ENCODE measurements at places on chromosomes 16 and 17.
A peak's percentile ranks its signal among the peaks of the same experiment; 100 is the strongest.

GRCh38 chr16:9115277-9115676 is 23.8 kb downstream of the HAPSTR1 start:
- no peak for DNase-seq

DNA sequence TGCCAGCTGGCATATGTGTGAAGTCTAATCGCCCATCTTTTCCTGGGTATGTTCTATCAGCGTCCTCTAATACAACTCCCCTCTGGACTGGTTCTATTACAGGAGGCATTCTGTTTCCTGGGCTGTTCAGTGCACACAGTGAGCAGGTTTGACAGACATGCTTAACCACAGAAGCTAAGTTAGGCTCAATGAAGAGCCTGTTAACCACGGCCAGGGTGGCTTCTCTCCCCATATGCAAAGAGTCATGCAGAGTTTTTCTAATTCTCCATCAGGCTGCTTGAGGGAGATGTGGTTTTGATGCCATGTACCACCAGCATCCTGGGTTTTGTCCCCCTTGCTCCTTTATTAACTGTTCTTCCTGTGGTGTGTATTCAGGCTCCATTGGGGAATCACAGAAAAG is 57.2 kb upstream of the ALOX12 start:
- no peak for DNase-seq

DNA sequence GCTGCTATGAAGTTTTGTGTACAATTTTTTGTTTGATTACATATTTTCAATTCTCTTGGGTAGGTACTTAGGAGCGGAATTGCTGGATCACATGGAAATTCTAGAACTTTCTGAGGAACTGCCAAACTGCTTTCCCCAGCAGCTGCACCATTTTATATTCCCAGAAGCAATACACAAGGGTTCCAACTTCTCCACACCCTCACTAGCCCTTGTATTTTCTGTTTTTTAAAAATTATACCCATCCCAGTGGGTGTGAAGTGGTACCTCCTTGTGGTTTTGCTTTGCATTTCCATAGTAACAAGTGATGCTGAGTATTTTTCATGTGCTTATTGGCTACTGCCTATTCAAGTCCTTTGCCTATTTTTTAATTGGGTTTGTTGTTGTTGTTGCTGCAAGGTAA is 20.9 kb downstream of the NACA2 start:
- DNase-seq: no peak

GRCh38 chr16:50245417-50246298 is 20.7 kb upstream of the ADCY7 start:
- DNase-seq: peak; percentile 41

- no peak for DNase-seq
These were observed 29.4 kb downstream of the CACNA1H start for GRCh38 chr16:1182316-1182671.

- DNase-seq: no peak
These were observed 6.2 kb downstream of the ACSM5 start for GRCh38 chr16:20415541-20415940.

DNA sequence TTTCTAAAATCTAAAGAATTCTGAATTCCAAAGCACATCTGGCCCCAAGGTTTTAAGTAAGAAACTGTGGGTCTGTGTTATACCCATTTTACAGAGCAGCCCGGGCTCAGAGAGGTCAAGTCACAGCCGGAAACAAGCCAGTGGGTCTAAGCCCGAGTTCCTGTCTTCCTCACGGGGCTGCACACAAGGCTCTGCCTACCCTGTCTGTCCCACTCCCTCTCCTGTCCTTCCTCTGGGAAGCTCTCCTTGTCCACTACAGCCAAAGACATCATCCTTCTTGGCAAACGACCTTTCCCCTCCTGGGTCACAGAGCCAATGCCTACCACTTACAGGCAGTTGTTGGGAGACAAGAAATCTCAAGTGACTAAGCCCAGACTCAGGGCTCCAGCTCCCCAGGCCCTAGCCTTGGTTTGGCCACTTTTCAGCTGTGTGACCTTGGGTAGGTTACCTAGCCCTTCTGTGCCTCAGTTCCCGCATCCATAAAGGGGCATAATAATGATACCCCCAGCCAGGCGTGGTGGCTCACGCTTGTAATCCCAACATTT is 55.6 kb upstream of the MAP3K14 start:
- DNase-seq: no peak

DNA sequence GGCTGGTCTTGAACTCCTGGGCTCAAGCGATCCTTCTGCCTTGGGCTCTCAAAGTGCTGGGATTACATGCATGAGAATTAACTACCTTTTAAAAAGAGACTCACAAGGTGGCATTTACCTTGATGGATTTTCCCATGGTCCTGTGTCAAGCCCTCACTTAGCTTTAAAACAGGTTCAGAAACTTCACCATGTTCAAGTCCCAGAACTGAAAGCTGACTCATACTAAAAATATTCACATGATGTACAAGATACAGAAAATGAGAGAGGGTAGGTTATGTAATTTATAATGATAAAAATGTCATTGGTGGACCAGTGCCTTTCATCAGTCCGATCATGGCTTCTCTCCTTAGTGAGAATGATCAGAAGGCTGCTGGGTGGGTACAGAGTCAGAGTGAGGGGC is 4.3 kb upstream of the AKAP1 start:
- no peak for DNase-seq

- DNase-seq: no peak
These were observed 257.3 kb downstream of the CA10 start for GRCh38 chr17:51901242-51901641.

GRCh38 chr16:57123974-57124674 is 31.7 kb downstream of the CPNE2 start:
- no peak for DNase-seq

GRCh38 chr17:30333503-30334360 is at the start of gene TMIGD1:
TMIGD1 (minus strand) TSS chr17:30334057; CDS start chr17:30332133, 1,924 bp downstream.
- DNase-seq: no peak

- DNase-seq: no peak
These were observed 2.9 kb upstream of the ZSCAN10 start for GRCh38 chr16:3101841-3102470.

- DNase-seq: no peak
These were observed 53.6 kb downstream of the KANSL1 start for GRCh38 chr17:46139432-46140210.

- no peak for DNase-seq
These were observed 35.2 kb downstream of the CIBAR2 start for GRCh38 chr16:85077039-85077438.

GRCh38 chr16:2854700-2855309 is 3.2 kb downstream of the PRSS22 start:
- DNase-seq: no peak

DNA sequence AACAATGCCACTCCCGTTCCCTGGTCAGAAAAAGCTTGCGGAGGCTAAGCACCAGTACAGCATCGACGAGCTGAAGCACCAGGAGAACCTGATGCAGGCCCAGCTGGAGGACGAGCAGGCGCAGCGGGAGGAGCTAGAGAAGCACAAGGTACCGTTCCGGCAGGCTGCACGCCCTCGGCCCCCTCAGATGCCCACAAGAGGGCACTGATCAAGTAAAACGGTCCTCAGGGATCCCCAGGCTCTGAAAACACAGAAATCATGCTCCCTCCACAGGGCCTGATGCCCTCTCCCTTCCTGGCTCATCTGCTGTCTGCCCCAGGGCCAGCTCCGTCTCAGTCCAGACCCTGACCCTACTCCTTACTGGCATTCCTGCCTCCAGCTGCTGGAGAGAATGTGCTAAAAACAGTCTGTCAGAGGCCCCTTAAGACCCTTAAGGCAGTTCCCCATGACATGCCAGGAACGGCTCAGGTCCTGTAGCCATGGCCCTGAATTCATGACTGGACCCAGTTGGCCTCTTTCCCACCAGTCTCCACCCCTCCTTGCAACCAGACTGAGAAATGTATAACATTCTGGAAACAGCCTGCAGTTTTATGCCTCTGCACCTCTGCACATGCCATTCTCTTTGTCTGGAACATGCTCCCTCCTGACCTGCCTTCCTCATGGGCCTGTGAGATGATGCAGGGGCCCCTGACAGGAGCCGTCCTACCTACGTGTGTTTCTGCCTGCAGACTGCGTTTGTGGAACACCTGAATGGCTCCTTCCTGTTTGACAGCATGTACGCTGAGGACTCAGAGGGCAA is 21.8 kb downstream of the DRC3 start:
- DNase-seq: no peak

DNA sequence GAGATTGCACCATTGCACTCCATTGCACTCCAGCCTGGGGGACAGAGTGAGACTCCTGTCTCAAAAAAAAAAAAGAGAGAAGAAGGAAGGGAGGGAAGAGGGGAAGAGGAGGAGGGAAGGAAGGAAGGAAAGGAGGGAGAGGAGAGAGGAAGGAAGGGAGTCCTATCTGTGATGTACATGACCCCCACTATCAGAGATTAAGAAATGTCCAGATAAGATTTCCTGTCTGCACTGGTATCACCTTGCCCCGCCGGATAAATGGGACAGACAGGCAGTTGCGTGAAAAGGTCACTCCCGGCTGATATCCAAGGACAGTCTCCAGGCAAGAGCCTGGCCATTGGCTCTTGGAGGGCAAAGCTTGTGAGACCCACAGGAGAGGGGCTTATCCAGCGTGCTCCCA is 5.2 kb upstream of the ZFPM1 start:
- DNase-seq: no peak

DNA sequence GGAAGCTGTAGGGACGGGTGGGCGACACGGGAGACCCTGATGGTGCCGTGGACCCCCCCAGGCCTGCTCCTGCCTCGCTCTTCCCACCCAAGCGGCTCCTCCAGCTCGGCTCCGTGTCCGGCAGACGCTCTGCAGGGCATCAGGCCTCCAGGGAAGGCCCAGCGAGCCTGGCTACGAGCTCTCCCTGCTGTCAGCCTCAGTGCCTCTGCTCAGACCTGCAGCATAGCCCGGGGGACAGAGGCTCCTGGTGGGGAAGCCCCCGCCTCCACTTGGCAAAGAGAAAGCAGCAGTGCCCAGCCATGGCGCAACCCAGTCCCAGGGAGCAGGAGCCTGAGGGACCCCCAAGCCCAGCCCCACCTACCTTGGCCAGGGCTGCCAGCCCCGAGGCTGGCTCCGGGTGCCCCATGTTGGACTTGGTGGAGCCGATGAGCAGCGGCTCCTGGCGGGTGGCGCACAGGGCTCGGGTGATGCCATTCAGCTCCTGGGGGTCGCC is 5.9 kb downstream of the FASN start:
- DNase-seq: no peak

DNA sequence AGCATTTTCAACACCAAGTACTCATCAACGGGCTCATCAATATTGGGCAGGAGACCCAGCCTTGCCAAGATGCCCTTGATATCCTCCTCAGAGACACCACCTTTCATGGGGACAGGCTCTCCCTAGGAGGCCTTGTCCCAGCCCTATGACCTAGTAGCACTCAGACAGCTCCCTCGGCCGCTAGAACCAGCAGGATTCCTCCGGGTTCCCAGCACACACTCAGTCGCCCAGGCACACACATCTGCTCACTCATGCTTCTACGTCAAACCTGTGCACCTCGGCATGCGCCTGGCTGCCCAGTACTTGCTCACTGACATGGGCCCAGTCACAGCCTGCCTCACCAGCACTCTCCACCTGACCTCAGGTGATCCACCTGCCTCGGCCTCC is 17.0 kb downstream of the SRCIN1 start:
- no peak for DNase-seq

GRCh38 chr17:4543557-4544026 is 11.6 kb downstream of the MYBBP1A start:
- DNase-seq: no peak

DNA sequence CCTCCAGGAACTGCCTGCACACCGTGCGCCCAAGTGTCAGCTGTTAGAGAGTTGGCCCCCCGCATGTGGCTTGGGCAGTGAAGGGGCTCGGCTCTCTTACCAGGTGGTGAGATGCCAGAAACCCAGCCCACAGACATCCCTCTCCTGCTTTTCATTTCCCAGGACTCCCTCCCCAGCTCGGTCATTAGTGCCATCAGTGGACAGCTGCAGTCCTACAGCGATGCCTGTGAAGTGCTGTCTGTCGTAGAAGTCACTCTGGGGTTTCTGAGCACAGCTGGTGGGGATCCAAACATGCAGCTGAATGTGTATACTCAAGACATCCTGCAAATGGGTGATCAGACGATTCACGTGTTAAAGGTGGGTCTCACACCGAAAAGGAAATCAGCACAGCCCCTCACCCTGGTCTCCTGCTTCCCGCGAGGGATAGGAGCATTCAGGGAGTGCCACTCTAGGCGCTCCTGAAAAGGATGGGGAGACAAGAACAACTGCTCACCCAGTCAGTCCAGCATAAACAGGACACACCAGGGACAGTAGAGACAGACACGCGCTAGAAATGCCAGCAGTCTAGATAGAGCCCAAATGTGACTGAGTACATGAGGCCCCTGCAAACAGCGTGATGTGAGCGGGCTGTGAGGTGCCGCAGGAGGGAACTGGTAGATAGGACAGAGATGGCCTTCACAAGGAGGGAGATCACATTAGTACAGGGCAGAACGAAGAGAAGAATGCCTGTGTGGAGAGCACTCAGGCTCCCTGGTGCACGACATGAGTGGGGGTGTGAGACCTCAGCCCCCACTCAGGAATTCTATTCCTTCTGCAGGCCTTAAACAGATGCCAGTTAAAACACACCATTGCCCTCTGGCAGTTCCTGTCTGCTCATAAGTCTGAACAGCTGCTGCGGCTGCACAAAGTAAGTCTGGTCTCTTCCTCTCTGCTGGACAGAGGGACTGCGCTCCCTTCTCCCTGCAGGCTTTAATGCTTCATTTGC is 25.7 kb upstream of the ENDOV start:
- no peak for DNase-seq

GRCh38 chr16:474420-475122 is 49.1 kb downstream of the RAB11FIP3 start:
- no peak for DNase-seq

- DNase-seq: no peak
These were observed 7.7 kb downstream of the ITGAM start for GRCh38 chr16:31267332-31268032.

DNA sequence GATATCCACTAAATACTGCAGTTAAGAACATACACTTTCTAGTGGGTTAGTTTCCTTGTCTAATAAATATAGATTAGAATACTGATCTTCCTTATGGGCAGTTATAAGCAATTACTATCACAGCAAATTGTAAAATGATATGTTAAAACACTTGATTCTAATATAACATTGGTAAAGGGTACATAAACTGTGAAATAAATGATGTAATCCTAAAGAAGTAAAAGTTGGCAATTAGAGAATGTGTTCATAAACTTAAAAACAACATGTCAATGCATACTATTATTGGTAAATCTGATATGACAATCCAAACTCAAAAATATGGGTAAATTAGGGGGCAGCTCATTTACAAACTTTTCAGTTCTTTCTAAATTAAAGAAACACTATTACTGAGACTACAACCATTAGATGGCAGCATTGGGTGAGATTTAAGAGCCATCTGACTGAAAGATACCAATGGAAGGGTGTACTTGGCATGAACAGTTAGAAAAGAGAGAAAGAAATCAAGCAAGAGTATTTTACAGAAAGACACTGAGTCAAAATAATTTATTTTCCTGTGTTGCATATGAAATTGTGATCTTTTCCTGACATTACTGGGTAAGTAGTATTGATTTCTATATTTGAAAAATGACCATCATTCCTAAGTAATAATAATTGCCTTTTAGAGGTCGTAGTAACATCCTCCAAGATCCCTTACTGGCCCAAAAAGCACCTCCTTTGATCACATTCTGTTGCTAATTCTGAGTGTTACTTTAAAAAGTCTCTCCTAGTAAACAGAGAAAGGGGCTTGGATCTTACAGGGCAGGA is 119.6 kb downstream of the SPAG9 start:
- no peak for DNase-seq
